D341Med (cell line): ENCODE measurements at places on chromosomes 4 and X.

DNA sequence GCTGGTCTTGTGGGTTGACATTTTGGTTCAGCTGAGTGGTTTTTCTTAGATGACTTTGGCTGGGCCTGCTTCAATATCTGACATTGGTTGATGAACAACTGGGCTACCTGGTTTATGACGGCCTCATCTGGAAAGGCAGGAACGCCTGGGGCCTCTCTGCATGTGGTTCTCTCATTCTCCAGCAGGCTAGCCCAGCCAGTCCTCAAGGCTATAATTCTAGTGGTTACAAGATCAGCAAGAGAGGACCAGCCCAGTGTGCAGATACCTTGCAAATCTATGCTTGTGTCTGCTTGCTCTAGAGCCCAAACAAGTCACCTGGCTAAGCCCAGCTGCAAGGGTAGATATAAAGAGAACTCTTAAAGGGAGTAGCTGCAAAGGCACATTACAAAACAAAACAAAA is 214.2 kb upstream of the PUDP start:
- DNase-seq, result no peak

- no peak for DNase-seq
These were observed 18.6 kb upstream of the SAT1 start for GRCh38 chrX:23764188-23764984.

DNA sequence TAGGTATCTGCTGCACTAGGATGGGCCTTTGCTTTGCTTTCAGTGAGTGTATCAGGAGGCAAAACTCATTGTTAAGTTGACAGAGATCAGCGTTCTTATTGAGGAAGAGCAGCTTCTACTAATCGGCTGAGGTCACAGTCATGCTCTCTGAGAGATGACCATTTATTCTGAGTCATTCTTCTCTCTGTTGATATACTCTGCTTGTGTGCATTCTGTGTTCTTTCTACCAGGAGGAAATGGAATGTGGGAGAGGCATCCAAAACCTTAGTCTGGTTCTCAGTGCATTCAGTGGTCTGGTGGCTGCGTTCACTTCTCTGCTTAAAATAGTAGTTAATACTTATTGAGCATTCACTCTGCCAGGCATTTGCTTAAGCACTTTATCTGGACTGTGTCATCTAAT is 66.2 kb downstream of the RRAGB start:
- no peak for DNase-seq

DNA sequence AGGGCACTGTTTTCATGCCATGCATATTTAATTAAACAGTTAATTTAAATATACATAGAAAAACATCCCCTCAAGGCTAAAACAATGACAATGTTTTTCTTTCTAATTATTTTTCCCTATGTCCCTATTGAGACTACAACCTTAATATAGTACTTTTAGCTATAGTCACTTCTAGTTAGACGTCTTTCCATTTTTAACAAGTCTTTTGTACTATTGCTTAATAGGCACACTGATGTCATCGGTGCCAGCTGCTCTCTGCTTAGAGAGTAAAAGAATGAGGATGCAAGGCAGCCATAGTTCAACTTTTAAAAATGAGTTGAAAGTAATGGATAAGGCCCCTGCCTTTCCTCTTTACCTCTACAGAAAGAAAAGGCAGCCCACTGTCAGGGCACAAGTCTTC is 191.1 kb downstream of the KCTD8 start:
- DNase-seq, result no peak

GRCh38 chr4:100517864-100518341 is at the start of gene EMCN:
Gene EMCN, minus strand, starts transcription at chr4:100518022. Its CDS starts 108 bp downstream, at chr4:100517914.
- no peak for DNase-seq

- DNase-seq, result no peak
These were observed 77.7 kb downstream of the MAML3 start for GRCh38 chr4:140076307-140076706.

GRCh38 chr4:174928575-174929253 is 10.6 kb downstream of the ADAM29 start:
- DNase-seq, result no peak

DNA sequence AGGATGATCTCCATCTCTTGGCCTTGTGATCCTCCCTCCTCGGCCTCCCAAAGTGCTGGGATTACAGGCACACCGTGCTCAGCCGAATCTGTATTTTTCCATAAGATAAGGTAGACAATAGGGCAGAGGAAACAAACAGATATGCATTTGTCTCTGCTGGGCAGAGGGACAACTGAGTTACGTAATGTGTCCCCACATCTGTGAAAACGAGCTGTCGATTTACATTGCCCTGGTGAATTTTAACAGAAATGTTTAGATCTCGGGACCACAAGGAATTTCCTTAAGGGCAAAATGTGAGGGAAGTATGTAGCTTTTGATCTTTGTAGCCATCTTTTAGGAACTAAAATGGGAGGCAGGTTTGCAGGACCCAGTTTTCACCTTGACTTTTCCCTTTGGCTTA is 189.7 kb downstream of the TRIML1 start:
- DNase-seq, result no peak

- DNase-seq, result no peak
These were observed 123.8 kb upstream of the TEX13D start for GRCh38 chrX:124208660-124209059.

DNA sequence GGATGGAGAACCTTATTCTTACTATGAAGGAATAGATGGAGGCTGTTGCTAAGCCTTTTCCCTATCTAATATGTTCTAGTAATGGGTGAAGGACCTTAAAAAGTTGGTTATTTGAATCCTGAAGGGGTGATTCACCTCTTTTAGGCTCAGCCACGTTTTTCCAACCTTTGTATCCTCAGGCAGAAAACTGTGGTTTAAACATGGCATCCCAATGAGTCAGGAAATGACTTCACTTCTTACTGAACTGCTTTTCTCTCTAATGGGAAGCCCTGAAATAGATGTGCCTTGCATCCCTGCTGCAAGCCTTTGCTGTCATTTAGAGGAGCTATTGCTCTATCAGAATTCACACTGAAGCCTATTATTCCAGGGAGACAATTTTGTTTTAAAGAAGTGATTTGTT is 191.0 kb upstream of the ARX start:
- DNase-seq, result no peak

DNA sequence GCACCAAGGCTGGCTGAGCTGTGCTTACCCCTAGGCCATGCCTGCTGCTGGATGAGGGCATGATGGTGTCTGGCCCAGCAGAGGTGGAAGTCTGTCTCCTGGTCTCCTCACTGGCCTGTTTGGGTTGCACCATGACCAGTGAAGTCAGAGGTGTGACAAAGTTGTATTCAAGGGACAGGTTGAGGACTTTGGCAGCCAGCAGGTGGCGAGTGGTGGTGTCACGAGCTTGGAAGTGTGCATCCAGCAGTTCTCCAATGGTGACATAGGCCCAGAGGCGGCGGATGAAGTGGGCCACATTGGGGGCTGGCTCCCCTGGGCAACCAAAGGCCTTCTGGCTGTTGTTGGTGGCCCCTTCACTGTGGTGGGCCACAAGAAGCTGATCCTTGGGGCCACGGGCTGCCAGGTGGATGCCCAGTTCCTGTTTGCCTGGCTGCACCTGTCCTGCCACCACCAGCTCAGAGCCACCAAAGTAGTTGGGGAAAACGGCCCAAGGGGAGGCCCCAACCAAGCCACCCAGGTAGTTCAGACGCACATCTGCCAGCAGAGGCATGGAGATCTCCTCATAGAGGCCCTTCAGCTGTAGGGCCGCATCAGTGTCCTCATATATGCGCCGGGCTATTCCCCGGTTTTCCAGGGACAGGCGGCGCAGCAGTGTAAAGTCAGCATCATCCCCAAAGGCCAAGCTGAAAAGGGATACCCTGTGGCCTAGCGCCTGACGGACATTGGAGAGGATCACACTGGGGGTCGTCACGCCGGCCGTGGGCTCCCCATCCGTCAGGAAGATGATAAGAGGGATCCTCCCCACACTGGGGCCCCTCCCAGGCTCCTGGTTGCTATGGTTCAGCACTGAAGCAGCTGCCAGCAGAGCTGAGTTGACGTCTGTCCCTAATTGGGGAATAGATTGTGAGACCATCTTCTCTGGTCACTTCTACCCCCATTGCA is 39.7 kb downstream of the ITIH6 start:
- DNase-seq, result no peak

GRCh38 chrX:123185721-123186120 is 1.6 kb downstream of the GRIA3 start:
- DNase-seq, result no peak

DNA sequence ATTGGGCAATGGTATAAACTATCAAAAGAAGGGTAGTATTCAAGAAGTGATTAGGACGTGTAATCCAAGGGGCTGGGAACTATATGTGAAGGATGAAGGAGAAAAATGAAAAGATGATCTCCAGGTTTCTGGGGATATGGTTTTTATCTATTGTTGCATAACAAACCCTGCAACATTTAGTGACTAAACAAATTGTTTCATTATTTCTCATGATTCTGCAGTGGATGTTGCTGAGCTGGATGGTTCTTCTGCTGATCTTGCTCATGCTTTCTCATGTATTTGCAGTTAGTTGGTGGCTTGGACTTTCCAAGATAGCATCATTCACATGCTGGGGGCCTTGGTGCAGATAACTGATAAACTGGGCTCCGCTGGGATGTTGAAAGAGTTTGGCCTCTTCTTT is 29.1 kb downstream of the PHOX2B start:
- no peak for DNase-seq

GRCh38 chr4:11218692-11219091 is 210.0 kb downstream of the HS3ST1 start:
- no peak for DNase-seq

DNA sequence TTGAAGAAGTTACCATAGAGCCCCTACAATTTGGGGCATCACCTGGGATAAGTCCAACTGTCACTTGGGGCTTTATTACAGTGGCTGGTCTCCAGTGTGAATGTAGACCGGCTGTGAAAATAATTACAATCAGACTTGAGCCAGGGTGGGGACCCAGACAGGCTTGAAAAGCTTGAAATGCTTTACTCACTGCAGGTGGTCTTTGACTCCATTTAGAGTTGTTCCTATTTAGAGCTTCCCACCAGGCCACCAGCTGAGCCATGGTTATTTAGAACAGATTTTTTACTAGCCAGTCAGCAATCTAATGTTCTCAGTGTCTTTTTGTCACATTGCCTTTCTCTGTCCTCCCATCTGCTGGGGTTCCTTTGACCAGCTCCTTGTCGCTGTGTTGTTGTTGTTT is 5.7 kb downstream of the ARHGAP10 start:
- no peak for DNase-seq

DNA sequence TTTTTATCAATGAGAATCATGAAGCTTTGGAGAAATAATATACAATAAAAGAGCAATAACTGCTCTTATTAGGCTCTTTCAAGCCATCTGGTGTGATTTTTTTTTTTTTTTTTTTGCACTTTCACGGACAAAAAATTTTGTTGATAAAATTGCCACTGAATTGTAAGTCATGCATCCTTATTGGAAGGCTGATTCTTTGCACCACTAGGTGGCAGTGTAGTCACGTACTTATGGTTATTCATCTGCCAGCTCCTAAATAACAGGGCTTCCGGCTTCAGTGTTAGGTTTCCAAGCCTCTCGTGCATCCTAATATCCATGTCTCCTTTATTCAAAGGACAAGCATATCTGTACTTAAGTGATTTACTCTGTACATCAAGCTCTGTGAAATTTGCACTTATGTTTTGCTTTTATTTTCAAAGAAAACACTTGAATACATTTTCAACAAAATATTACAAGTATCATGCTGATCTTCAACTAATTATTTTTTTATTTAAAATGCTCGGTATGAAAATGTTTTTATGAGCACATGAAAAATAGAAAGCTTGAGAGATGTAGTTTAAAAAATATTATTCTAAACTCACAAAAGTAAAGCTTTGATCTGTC is 1578.3 kb upstream of the TENM3 start:
- DNase-seq, result peak; percentile 61

GRCh38 chrX:11381464-11381863 is 88.3 kb downstream of the AMELX start:
- DNase-seq, result peak; percentile 15

DNA sequence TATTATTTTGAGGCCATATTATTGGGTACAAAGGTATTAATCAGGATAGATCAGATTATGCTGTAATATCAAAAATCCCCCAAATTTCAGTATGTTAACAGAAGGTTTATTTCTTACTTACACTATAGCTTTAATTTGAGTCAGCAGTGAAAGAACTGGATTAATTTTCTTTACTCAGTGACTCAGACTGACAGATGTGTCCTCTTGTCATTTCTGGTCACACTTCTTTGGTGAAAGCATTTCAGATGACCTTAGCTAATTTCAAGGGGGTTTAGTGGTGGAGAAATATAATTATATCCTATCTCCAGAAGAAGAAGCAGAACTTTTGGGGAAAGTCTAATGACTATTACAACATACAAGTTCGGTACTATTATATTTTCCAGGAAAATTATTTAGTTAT is 12.4 kb downstream of the DDIT4L start:
- DNase-seq, result no peak

- no peak for DNase-seq
These were observed 224.0 kb upstream of the BMP3 start for GRCh38 chr4:80806472-80806871.

DNA sequence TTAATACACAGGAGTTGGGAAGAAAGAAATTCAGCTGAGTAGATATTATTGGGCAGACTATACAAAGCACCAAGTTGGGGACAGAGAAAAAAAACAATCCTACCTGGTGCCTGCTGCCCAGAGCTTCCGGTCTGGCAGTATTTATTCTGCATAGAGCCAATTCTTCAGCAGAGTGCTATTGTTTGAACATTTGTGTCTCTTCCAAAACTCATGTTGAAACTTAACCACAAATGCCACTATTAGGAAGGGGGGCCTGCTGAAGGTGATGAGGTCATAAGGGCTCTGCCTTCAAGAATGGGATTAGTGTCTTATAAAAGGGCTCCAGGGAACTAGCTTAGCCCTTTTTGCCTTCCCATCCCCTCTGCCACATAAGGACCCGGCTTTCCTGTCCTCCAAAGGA is 136.2 kb downstream of the EVC2 start:
- no peak for DNase-seq

- DNase-seq, result peak; percentile 68
These were observed 290.6 kb upstream of the TAPT1 start for GRCh38 chr4:16516796-16517439.

- peak; percentile 40 for DNase-seq
These were observed 207.6 kb downstream of the NAF1 start for GRCh38 chr4:162959046-162959445.

GRCh38 chr4:75071317-75071716 is 138.4 kb downstream of the PARM1 start:
- DNase-seq, result no peak

DNA sequence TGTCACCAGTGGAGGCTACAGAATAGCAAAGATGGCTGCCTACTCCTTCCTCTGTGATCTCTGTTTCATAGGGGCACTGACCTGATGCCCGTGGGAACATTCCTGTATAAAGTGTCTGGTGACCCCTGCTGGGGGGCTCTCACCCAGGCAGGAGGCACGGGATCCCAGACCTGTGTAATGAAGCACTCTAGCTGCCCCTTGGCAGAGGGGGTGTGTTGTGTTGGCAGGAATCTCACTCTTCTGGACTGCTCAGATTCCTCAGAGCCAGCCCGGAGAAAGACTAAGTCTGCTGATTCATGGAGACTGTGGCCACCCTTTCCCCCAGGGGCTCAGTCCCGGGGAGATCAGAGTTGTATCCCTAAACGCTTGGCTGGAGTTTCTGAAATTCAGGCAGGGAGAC is 648.3 kb downstream of the SPRY1 start:
- DNase-seq, result no peak

GRCh38 chrX:19577181-19577810 is 62.0 kb upstream of the MAP3K15 start:
- no peak for DNase-seq

GRCh38 chrX:40457406-40457805 is 123.4 kb upstream of the ATP6AP2 start:
- no peak for DNase-seq
